ENCODE measurements at places on chromosomes 3 and 15.
A peak's percentile ranks its signal among the peaks of the same experiment; 100 is the strongest.

DNA sequence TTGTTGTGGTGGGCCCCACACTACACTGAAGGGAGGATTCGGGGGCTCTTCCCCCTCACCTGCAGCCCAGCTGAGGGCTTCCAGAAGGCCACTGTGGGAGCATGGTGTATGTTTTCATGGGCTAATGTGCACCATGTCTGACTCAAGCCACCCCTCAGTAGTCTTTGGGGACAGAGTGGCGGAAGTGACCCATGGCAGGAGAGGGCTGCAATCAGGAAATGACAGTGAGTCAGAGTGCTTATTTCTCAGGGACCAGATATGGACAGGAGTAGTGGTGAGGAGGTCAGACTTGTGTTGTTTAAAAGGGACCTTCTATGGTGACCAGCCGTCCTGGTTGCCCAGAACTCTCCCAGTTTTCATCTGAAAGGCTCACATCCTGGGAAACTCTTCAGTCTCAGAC lies 32.8 kb upstream of the SLC9A9 start:
- DNase-seq, result no peak

DNA sequence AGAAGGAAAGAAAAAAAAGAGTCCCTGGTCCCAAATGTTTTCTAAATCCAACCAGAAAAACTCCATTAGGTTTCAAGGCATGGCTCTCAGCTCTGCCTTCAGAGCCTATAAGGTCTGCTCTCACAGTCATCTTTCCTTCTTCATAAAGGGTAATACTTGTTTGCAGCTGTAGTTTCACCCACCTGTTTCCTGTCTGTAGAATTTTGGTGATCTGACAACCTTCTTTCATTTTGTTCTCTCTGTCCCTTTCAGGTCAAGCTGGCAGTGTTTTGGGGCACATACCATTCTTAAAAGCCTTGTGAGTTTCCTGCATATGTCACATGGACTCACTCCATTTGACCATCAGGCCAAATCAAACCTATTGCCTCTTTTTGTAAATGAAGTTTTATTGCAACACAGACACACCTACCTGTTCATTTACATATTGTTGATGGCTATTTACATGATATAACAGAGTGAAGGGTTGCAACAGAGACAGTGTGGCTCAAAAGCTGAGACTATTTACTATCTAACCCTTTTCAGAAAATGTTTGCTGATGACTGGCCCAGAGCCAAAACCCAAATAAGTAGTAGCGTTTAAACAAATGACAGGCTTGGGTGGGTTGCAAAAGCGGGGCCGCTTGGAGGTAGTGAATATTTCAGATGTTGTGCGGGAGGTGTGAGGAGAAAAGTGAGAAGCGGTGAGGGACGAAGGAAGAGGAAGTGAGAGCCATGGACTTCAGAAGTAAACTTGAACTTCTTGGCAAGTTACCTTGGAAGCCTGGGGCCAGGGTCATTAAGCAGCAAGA lies 292.7 kb upstream of the PROK2 start:
- DNase-seq, result no peak

GRCh38 chr15:73959012-73959581 lies 32.8 kb downstream of the LOXL1 start:
- DNase-seq, result no peak

DNA sequence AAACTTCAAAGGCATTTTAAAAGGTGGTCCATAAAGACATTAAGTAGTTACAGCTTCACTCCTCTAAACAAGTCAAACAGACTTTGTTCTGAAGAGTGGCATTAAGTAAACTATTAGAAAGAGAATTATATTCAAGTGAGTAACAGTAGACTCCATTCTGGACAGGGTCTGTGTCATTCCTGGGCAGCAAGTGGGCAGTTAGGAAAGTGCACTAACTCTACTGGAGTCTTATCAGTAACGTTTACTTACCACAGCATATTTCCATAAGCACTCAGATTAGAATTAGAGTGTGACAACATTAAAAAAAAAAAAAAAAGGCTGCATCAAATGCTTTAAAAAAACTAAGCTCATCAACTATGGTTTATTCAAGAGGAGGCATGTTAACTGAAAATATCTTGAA lies 10.6 kb downstream of the UBR1 start:
- no peak for DNase-seq

DNA sequence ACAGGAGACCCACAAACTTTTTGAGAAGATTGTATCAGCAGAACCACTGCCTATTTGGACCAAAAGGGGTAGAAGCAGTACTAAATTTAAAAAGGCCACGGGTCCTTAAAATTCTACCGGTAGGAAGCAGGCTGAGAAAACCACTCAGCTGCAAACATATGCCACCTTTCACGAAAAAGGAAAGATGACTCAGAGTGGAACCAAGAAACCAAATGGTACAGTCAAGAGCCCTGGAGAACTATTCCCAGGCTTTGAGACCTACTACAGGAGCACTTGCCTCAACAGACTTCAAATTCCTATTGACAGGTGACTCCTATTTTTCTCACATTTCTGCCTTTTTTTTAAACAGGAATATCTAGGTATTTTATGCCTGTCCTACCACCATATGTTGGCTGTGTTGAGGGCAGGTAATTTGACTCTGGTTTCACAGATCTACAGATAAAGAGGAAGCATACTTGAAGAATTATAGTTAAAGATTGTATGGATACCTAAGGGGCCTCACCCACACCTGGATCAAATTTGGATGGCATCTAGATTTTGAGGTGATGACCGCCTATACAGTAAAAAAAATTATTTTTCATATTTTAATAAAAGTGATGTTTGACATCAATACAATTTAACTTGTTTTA lies 10.1 kb downstream of the GOLIM4 start:
- DNase-seq, result no peak

GRCh38 chr3:37826933-37827332 lies 34.7 kb upstream of the CTDSPL start:
- no peak for DNase-seq

DNA sequence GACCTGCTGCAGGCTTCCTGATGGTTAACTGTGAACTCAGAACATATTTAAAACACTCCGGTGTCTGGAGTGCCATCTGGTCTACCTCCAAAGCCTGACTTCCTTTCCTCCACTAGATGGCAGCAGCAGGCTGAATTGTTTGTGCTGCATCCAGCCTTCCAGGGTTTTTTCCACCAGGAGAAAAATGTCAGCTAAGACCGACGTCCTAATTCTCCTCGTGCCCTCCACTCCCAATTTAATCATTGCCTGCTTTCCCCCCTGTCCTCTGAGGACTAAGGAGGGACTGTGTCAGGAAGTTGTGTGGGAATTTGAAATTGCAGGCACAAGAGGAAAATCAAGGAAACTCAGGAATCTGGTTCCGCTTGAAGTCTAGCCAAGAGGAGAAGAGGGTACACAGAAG lies 165.2 kb upstream of the UMPS start:
- DNase-seq, result peak; percentile 89

GRCh38 chr15:71708741-71709140 lies 101.6 kb upstream of the NR2E3 start:
- no peak for DNase-seq

DNA sequence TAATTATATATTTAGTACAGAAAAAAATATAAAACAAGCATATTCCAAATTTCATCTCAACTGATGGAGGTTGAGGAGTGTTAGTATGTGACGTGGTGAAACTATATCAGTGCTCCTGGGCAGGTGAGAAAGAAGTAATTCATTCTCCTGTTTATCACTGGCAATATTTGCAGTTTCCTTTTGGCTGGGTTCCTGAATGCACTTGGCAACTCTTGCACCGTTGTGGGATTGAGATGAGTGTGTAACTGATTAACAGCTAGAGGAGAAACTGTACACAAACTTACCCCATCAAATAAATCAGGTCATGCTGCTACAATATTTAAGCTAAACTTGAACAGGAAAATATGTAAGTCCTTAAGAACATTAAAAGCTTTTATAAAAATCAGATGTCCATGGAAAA lies 2.1 kb upstream of the ATP13A4 start:
- DNase-seq, result peak; percentile 86

DNA sequence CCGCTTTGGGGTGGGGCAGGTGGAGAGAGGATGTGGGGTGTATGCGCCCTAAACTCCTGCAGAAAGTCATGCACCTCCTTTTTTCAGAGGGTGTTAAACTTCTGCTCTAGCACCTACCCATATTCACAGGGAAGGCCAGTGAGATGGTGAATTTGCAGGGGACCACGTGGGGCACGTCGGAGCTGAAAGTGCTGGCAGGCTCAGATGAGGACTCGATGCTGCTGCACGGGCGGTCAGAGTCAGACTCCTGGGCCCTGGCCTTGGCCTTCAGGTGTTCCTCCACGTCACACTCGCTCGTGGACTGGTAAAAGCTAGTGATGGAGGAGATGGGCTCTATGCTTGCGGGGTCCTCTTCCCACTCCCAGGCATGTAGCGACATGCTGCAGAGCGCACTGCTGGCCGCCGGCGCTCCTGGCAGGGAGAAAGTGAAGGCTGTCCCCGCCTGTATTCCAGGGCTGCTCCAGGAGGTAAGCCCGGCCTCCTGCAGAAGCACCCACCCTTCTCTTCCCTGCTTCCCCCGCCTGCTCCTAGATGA lies 883 bp downstream of the CFAP92 start:
- no peak for DNase-seq

- DNase-seq, result no peak
These were observed 1186.5 kb downstream of the SI start for GRCh38 chr3:163891771-163892170.

GRCh38 chr3:53817211-53817610 lies 29.0 kb downstream of the CHDH start:
- no peak for DNase-seq

- no peak for DNase-seq
These were observed 7.4 kb upstream of the PCOLCE2 start for GRCh38 chr3:142896201-142896755.

DNA sequence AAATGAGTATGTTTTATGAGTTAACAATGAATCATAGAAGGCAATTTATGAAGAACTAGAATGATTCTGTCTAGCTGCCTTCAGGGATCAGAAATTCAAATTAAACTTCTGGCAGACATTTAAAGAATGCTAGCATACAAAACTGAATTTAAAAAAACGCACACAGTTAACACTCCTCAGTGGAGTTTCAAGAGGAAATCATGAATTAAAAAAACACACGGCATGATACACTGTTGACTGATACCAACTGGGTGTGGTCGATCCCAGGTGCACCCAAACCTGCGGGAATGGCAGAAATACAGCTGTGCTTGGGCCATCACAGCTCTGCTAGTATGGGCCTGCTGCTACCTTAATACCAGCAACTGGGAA lies 526.0 kb downstream of the FOXP1 start:
- peak; percentile 78 for DNase-seq
